Left colon (tissue), 2 donors: ENCODE measurements at places on chromosomes 2 and 18.

- no peak for DNase-seq
Observed at GRCh38 chr2:172791953-172792352, 56.3 kb downstream of the RAPGEF4 start.

- no peak for DNase-seq
Observed at GRCh38 chr18:33755931-33756560, 178.0 kb downstream of the ASXL3 start.

DNA sequence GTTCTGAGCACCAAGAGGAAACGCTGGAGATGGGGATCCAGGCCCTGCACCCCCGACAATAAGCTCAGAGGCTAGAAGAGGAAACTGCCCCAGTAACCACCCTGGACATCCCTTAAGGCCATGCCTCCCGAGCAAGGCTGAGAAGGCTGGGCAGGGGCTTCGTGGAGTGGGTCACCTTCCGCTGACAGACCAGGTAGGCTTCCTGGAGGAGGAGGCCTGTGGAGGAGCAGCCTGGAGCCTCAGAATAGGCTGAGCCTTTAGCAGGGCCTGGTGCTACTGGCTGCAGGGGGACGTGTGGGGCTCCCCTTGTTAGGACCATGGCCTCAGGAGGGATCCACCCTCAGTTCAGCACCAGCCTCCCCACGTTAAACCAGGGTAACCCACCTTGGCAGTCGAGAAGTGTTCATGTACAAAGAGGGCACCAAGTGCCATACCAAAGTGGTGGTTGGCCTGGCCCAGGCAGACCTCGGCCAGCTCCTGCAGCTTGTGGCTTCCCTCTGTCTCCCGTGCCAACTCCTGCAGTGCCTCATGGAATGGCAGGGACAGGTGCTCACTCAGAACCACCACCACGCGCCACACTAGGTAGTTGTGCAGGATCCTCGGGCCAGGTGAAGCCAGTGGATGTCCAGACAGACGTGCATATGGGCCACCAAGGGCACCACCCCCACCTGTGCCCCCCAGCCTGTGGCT is 28.5 kb upstream of the ALPP start:
- DNase-seq: peak; percentile 21

DNA sequence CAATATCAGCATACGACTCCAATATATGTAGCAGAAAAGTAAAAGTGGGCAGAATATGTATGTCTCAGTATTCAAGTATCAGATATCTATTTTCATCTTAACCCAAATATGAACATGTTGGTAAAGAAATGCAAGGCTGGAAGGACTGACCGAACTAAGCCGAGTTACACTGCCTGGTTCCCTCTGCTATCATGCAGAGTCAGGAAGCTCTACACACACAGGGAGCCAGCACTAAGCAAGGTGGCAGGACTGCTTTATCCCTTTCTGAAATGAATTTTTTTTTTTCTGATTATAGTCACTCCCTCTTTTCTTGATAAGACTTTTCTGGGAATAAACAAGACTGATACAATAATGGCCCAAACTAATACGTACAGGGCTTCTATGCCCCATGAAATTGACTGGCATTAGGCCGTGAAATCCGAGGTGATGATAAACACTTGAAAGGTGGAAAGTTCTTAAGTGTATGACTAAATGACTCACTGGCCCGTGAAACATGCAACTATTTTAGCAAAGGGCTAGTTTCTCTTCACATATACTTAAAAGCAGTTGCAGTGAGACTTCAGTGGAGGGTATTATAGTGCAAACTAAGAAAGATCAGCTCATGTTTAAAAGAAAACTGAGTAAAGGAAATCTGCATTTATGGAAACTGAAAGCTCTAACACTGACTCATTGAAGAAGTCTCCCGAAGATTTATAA is 14.9 kb downstream of the DPP4 start:
- DNase-seq: no peak

- no peak for DNase-seq
Observed at GRCh38 chr2:235896061-235896460, 272.1 kb downstream of the GBX2 start.

GRCh38 chr2:144133936-144134665 is 385.8 kb downstream of the ZEB2 start:
- DNase-seq: no peak

GRCh38 chr2:8222979-8223694 is 458.7 kb upstream of the ID2 start:
- DNase-seq: no peak

- no peak for DNase-seq
Observed at GRCh38 chr2:216109962-216110614, 940 bp downstream of the XRCC5 start.

GRCh38 chr18:79900610-79901570 is 50.6 kb downstream of the SLC66A2 start:
- DNase-seq: peak; percentile 20

DNA sequence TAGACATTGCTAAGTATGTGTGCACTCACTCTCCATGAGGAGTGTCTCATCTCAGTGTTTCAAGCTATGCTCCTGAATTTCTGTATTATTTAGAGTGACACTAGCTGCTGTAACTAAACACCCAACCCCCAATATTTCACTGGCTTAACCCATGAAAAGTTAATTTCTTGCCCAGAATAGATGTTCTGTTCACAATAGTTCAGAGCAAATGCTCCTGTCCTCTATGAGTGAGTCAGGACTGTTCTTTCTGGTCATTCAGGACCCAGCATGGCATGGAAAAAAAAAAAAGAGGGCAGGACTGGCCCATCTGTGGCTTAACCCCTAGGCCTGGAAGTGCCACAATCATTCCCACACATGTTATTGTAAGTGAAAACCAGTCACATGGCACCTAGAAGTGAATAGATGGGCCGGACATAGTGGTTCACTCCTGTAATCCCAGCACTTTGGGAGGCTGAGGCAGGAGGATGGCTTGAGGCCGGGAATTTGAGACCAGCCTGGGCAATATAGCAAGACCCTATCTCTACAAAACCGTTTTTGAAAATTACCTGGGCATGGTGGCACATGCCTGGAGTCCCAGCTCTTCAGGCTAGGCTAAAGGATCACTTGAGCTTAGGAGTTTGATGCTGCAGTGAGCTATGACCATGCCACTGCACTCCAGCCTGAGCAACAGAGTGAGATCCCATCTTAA is 663.6 kb downstream of the IRS1 start:
- no peak for DNase-seq

GRCh38 chr2:181573140-181573736 is 83.7 kb downstream of the CERKL start:
- no peak for DNase-seq

DNA sequence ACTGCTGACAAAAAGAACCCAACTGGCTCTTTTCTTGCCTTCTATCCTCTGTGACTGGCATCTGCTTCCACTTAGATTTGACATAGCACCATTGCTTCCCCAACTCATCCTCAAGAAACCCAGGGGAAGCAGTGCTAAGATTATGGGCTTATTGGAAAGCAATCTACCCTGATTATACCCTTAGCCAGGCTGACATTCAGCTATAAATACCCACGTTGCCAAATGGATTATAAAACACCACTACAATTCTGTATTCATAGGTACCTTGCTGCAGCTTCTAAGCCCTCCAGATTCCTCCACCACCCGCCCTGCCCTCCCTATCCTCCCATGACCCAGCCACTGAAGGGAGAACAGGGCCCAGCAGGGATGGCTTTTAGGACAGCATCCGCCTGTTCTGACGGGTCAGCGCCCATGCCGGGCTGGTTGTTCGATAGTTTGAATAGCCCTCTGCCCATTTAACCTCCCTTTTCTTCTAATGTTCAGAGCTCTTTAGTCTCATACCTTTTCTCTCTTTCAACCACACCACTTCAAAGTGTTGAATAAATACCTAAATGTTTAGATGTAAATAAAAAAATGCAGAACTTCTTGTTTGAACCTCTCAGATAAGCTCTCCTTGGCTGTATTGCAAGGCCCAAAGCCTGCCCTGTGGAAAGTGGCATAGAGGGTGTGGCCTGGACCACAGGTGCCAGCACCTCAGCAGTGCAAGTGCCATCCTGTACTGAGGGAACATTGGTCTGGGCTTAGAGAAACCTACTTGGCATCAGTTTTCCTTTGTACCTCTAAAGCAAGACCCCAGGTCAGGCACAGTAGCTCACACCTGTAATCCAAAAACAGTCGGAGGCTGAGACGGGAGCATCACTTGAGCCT is 86.6 kb upstream of the RGPD5 start:
- DNase-seq: no peak

- DNase-seq: no peak
Observed at GRCh38 chr2:39409697-39410389, 27.2 kb downstream of the MAP4K3 start.

- no peak for DNase-seq
Observed at GRCh38 chr18:44736664-44737380, 56.1 kb downstream of the SETBP1 start.

- no peak for DNase-seq
Observed at GRCh38 chr18:61957801-61958516, 65.2 kb upstream of the RNF152 start.

DNA sequence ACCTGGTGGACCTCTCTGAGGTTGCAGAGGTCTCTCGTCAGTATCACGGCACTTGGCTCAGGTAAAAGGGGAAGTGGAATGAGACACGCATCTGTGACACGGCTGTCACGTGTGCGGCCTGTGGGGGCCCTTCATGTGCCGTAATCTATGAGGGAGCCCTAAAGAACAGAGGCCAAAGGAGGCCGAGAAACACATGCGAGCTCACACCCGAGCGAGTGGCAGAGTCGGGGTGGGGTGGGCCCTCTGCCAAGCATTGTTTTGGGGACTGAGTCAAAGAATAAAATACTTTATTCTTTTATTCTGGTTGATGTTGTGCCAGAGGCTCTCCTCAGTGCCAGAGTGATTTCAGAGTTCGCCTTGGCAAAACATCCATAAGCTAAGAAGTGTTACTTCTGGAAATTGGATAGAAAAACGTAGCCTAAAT is 43.3 kb downstream of the PLB1 start:
- DNase-seq: no peak

GRCh38 chr2:218882461-218882816 is 1.8 kb downstream of the WNT10A start:
- DNase-seq: no peak

- no peak for DNase-seq
Observed at GRCh38 chr18:65661391-65661790, 89.4 kb upstream of the CDH7 start.

DNA sequence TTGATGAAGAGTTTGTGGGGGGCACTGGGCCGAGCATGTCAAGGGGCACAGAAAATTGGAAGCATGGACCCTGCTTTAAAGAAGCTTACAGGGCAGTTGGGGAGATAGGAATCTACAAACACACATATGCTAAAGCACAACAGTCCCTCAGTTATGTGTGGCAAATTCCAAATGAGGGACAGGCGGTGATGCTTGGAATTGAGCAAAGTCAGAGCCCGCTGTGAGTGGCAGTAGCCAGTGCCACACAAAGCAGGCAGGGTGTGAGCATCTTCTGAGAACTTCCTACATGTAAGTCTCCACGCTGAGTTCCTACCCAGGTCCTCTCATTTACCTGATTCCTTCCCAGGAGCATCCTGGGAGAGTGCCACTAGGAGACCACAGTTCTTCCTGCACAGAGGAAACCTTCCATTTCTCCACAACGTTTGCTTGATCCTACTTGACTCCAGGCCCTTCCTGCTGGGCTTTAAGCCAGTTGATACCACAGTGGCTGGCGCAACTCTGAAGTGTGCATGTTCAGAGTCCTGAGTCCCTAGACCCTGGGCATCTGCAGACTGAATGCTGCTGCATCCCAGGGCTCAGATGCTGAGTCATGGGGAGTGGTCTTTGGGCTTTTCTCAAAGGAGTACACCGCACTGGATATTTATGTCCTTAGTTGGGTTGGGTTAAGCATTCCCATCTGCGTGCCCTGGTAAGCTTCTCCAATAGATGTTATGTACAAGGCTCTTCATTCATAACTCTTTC is 287.3 kb upstream of the REV1 start:
- no peak for DNase-seq

- DNase-seq: no peak
Observed at GRCh38 chr2:176873403-176873802, 339.2 kb upstream of the HNRNPA3 start.

DNA sequence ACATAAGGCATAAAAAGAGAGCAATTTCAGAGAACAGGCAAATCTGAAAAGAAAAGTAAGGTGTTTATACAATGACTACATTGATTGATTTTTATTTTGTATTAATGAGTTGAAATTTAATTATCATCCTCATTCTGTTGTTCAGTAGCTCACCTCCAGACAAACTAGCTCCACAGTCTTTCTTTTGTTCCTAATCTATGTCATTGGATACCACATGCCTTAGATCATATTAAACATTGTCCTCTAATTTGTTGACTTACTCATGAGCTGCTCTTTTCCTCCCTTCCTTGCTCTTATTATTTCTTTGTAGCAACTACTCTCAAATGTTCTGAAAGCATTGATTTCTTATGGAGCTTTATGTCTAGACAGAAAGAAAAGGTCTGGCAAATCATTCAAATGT is 185.5 kb upstream of the ZSWIM2 start:
- DNase-seq: no peak

- no peak for DNase-seq
Observed at GRCh38 chr2:239055756-239056493, 208.0 kb downstream of the TWIST2 start.

- DNase-seq: no peak
Observed at GRCh38 chr18:35128675-35129074, 87.5 kb downstream of the MAPRE2 start.

- DNase-seq: no peak
Observed at GRCh38 chr2:166410828-166411472, 35.2 kb upstream of the SCN9A start.

DNA sequence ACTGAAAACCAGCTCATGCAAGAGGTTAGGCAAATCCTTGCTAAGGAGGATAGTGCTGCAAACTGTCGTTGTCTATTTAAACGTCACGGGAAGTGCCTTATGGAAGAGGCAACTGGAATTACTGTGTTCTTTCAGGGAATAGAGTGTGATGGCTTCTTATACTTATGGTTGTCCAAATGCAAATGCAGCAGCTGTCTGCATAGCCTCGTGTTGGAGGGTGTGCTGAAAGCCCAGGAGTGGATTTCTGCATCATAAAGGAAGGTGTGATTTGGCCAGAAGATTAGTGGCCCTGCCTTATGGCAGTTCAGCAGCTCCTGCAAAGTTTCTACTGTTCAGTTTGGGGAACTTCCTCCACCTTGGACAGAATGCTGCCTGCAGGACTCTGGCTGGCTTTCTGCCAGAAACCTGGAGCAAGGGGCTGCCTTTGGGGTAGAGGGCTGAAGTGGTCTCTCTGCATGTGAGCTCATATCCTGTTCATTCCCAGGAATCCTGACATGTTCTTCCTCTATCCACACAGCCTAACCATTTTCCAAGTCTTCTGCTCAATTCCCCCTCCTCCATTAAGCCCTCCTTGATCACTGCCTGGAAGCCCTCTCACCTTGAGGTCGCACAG is 321.2 kb upstream of the CXCR4 start:
- no peak for DNase-seq
